ENCODE measurements at places on chromosomes 7 and 10. TPM values are rescaled to one million over a fixed set of nuclear protein-coding genes. Genes with fewer than 3 reads are reported as not detected.

The SFTPA1 gene
- not detected for total RNA-seq

The HTRA1 gene
- total RNA-seq: 86.0 TPM

The SLC25A28 gene
- 43.0 TPM for total RNA-seq

The PLXDC2 gene
- 42.1 TPM for total RNA-seq

The CALML5 gene
- not detected for total RNA-seq

The BLVRA gene
- total RNA-seq: 69.6 TPM

The LEP gene
- total RNA-seq: not detected

DNA sequence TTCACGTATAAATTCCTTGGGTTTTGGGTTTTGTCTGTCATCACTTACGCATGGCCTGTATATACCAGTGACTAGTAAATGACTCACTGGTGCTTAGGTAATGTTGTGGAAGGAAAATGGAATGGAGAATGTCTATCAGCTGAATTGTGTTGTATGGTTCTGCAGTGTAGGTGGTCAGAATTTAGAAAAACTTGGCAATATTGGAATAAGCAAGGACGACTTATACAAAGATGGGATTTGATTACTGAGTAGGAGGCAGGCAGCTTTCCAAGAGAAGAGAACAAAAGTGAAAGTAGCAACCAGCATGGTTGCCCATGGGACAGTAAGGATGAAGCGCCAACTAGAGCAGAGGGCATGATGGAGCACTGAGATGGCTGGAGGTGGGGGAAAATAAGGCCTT, 168.6 kb upstream of the CSTF2T start:
- no peak for DNase-seq

GRCh38 chr10:129941199-129942018, 22.7 kb downstream of the EBF3 start:
- DNase-seq: peak; percentile 22

GRCh38 chr10:88987243-88987725, 3.3 kb upstream of the FAS start:
- DNase-seq: no peak

All from kidney (tissue), 22 donors.